ENCODE measurements at places on chromosomes 3 and 15.
A peak's percentile ranks its signal among the peaks of the same experiment; 100 is the strongest.

DNA sequence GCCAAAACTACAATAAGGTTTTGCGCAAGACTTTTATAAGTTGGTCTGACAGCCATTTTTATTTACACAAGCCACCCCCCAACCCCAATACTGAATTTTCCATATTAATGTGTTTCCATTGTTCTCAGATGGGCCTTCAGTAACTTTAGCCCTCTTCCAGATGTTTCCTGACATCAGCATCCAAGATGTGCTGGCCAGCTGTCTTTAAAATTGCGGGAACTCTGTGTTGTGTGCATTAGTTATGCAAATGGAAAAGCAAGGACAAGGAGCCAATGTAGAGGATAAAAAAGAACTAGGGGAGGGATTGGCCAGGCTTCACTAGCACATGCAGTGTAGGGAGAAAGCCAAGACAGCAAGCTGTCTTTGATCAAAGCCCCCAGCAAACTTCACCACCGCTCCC, 45.4 kb downstream of the COMMD2 start:
- DNase-seq = no peak

DNA sequence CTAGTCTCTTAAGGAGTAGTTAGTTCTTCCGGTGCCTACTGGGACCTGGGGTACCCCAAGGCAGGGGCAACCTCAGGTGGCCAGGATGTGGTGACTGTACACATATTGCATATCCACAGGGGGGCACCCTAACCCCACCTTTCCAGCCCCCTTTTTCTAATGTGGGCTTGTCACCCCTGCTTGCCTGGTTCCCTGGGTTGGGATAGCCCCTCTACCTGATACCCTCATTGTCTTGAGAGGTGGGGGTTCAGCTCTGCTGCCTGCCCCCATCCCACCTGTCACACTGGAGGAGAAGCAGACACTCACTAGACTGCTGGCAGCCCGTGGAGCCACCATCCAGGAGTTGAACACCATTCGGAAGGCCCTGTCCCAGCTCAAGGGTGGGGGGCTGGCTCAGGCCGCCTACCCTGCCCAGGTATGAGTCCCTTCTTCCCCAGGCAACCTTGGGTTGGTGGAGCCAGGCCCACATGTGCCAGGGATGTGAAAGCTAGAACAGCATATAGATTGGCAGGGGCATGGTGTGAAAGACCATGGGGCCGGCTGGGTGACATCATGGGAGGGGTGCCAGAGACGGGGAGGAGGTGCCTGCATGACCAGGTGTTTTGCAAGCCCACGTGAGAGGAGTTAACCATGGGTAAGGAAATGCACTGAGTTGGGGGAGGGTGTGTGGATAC, 4.0 kb downstream of the GLYCTK start:
- no peak for DNase-seq

DNA sequence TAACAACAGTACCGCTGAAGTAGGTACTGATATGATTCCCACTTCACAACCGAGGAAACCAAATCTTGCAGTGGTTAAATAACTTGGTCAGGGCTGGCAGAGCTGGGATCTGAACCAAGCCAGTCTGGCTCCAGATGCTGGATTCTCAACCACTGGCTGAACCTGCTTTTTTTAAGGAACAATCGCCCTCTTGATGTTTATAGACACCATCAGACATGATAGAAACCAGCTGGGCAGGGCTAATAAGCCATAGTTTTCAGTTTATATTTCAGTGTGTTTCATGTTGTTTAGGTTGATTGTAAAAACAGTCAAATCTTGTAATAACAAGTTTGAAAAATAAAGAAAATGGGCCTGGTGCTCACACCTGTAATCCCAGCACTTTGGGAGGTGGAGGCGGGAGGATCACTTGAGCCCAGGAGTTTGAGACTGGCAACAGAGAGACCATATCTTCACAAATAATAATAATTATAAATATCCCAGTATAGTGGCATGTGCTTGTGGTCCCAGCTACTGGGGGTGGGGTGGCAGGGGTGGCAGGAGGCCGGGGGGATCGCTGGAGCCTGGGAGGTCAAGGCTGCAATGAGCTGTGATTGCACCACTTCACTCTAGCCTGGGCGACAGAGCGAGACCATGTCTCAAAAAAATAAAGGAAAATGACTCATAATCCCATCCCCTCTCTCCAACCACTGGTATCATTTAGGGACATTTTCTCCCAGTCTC, 36.7 kb downstream of the XYLB start:
- DNase-seq = no peak

DNA sequence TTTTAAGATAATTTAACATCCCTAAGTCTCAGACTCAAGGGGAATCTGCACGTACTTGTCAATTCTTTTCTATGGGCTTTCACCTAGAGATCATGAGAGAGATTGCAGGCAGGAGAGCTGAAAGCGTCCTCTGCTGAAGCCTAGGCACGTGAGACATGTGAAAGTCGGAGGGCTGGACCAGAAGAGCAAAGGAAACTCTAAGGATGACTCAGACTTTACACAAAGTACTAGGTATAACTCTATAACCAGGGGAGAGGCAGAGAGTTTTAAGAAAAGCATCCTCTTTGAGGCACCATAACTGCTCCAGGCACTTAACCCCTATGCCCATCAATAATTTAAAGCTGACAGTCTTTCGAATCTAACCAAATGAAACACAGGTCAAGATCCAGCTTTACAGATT, 436.6 kb downstream of the VGLL3 start:
- no peak for DNase-seq

GRCh38 chr3:136135039-136135802, 60.9 kb downstream of the MSL2 start:
- DNase-seq = no peak

- no peak for DNase-seq
These were observed 14.7 kb downstream of the TIMP4 start for GRCh38 chr3:12143949-12144504.

- DNase-seq = no peak
These were observed 49.2 kb downstream of the PHC3 start for GRCh38 chr3:170132335-170132734.

GRCh38 chr15:72911626-72912025, 128.1 kb upstream of the ADPGK start:
- no peak for DNase-seq

- DNase-seq = no peak
These were observed 63.9 kb downstream of the IL12A start for GRCh38 chr3:160052385-160053047.

- DNase-seq = no peak
These were observed 1.1 kb downstream of the FBN1 start for GRCh38 chr15:48644467-48644826.

DNA sequence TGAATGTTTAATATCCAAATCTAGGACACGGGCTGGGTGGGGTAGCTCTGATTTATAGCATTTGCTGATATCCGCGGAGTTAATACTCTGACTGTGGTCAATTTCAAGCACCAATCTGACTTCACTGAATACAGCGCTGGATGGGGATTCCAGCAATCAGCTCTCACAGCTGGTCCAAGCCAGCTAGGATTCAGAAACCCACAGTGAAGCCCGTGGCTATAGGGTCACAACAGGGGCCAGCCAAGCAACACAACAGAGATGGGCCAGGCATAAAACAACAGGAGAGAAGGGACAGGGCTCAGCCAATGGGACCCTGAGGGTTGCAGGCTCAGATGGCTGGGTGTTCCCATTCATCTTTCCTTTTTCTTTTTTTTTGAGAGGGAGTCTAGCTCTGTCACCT, 5.4 kb upstream of the LMAN1L start:
- DNase-seq = no peak

GRCh38 chr15:93826790-93827189, 404.6 kb upstream of the MCTP2 start:
- no peak for DNase-seq

DNA sequence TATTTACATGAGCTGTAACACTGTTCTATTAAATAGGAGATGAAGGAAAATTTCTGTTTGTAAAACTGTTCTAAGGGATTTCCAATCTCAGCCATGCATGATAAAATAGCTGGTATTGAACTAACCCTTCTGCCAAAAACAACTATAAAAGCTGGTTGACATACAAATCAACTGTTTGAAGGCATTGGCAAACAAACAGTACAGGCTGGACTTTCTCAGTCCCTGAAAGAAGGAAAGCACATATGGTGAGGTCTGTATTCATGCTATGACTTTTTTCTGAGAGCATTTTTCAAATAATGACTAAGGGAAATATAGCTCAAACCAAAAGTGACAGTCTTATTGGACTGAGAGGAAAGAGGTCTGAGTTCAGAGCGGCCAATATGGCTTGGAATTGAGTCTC, 117.0 kb upstream of the CCDC54 start:
- no peak for DNase-seq

- DNase-seq = no peak
These were observed 6.7 kb downstream of the SRP14 start for GRCh38 chr15:40032125-40032839.

GRCh38 chr15:64686130-64686735, 89.2 kb downstream of the RBPMS2 start:
- DNase-seq = peak; percentile 13

DNA sequence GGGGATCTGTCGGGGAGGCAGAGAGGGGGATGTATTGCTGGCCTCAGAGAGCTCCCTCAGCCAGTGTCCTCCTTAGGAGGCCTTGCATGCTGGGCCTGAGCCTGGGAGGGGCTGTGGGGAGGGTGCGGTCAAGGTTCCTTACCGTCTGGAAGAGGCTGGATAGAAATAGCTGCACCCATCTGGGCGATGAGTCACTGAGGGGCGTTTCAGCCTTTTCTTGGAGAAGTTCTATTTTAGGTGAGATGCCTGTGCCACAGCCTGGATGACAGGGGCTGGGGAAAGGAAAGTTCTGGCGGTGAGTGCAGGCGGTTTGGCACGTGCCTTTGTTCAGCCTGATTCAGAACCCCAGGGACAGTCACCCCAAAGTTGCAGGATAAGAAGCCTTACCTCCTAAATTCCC, 35.7 kb upstream of the APEH start:
- no peak for DNase-seq

GRCh38 chr3:64174328-64174727, 50.9 kb downstream of the PRICKLE2 start:
- no peak for DNase-seq

GRCh38 chr3:135987661-135988060, 22.1 kb downstream of the PPP2R3A start:
- DNase-seq = no peak

DNA sequence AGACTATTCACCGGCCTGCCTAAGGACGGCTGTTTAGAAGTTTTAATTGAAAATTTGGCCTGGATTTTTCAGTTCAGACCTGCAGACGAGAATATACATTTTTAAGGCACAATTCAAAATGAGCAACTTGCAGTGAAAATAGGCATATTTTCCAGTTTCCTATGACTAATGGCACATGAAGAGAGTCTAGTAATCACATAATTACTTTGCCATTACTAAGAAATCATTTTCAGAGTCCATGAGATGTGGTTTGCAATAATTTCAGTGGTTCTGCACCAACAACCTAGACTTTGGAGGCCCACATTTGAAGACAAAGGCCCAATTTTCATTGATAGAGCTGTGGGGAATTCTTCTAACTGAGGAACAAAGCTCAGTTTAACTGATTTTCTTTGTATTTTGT, 205.3 kb downstream of the SOX2 start:
- no peak for DNase-seq

DNA sequence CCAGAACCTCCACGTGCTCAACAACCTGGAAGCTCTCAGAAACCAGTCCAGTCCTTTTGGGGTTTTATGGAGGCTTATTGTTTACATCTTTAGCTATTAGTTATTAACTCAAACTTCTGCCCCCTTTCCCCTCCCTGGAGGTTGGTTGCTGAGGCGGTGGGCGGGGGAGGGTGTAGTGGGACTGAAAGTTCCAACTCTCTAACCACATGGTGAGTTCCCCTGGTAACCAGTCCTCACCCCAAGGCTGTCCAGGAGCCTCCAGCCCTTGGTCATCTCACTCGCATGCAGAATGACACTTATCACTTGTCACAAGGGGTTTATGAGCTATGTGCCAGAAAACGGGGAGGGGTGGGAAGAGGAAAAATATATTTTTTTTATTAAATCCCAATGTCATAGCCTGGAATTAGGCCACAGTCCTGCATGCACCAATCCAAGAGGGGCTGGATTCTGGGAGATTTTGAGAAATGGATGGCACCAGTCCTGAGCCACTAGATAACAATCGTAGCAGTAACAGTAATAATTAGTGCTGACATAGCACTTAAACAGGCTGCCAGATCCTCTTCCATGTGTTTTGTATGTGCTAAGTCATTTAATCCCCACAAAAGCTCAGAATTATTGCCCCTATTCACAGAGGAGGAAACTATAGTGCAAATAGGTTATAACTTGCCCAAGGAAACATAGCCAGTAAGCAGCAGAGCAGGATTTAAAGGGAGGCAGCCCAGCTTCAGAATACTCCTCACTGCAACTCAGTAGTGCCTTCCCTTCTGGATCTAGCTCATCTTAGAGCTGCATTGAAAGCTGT, 85.7 kb downstream of the CRYGS start:
- DNase-seq = no peak

GRCh38 chr3:42678447-42678846, 6.9 kb upstream of the KLHL40 start:
- no peak for DNase-seq

GRCh38 chr3:20105513-20106280, 65.5 kb downstream of the KAT2B start:
- no peak for DNase-seq

DNA sequence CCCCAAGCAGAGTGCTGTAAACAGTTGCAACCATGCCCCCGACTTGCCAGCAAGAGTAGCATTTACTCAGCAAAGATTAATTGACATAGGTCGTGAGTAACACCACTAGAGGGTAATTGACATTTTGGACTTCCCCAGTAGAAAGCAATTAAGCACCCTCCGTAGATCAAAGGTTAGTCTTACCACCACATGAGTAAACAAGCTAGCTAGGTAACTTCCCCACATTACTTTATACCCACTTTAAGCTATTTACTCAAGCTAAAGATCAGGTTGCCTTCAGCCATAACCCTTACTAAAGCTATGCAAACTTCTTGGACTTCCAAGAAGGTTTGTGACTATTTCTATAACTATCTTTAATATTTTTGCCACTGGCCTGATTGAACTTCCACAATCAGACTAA, 1072.7 kb downstream of the OTOL1 start:
- DNase-seq = no peak

GRCh38 chr15:98800437-98801233, 152.3 kb downstream of the IGF1R start:
- DNase-seq = peak; percentile 44

- DNase-seq = no peak
These were observed 42.3 kb upstream of the KLHL25 start for GRCh38 chr15:85837011-85837433.

DNA sequence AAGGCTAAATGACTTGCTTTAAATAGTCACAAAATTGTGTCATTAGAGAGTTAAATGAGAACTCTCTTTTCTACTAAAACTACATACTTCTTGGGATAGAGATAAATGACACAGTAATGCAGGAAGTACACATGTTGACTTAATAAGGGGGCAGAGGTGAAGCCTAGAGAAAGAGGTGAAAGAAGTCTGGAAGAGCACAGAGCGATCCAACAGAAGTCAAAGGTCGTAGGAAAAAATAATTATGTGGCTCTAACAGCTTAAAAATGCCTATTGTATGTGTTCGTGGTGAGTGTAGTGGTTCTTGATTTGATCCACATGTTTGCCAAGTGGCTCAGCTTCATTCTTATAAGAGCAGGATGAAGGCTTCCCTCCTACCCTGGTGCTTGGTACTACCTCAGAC, 61.7 kb downstream of the TMEM212 start:
- DNase-seq = no peak

GRCh38 chr15:88191812-88192165, 64.8 kb downstream of the NTRK3 start:
- no peak for DNase-seq
